ENCODE measurements at places on chromosomes 6 and 20.

DNA sequence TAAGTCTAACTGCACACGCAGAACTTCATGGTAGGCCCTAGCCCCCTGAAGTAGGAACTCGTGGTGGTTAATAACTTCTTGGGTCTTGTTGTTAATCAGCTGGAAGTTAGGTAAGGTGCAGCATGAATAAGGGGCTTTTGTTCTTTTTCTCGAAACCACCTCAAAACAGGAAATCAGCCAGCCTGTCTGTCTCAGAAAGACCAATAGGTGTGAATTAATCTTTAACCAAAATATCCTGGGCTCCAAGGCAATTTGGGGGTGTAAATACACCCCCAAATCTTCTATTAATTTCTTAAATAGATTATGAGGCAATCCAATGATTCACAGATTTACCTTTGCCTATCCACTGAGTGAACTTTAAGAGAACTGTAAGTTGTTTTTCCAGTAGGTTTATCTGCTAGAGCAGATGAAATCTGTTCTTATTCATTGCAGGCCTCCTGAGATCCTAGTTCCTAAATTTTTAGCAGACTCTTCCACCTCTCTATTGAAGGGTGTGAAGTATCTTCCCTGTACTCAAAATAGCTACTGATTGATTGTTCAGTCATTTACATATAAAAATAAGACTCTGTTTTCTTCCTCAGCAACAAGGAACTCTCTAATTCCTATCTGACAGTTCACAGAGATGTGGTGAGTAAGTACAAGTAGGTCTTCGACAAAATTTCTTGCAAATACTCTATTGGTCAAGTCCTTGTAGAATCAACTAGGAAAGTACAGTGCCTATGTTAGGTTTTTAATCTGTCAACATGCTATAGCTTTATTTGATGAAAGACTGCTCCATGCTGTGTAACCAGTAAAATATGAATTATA, 427.1 kb upstream of the NOX3 start:
- ATAC-seq: peak; percentile 27

DNA sequence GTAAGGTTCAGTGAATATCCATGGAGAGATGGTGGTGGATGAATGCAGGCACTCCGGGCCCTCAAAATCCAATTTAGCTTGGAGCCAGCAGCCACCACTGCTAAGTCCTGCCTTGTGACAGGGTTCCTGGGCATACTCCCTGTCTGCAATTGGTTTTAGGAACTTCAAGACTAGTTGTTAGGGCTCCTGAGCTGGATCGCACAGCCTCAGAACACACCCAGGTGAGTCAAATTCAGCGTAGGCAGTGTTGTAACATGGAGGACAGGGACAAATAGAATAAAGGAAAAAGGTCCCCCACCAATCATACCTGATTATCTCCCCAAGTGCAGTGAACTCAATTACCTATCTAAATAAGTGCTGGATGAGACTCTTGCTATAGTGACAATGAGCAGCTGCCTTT, 74.6 kb downstream of the PERP start:
- ATAC-seq: no peak

GRCh38 chr6:36339146-36339545, 2.5 kb upstream of the BNIP5 start:
- no peak for ATAC-seq

GRCh38 chr6:45586216-45587171, 208.8 kb upstream of the SUPT3H start:
- peak; percentile 39 for ATAC-seq

DNA sequence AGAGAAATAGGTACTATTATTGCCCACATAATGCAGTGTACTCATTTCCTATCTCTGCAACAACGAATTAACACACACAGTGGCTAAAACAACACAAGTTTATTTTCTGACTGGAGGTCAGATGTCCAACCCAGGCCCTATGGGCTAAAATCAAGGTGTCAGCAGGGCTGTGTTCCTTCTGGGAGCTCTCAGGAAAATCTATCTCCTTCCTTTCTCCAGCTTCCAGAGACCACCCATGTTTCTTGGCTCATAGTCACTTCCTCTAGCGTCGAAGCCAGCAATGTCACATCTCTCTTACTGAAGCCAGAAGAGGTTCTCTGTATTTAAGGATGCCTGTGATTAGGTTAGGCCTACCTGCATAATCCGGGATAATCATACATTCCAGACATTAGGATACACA, 60.9 kb upstream of the TOP1 start:
- no peak for ATAC-seq

DNA sequence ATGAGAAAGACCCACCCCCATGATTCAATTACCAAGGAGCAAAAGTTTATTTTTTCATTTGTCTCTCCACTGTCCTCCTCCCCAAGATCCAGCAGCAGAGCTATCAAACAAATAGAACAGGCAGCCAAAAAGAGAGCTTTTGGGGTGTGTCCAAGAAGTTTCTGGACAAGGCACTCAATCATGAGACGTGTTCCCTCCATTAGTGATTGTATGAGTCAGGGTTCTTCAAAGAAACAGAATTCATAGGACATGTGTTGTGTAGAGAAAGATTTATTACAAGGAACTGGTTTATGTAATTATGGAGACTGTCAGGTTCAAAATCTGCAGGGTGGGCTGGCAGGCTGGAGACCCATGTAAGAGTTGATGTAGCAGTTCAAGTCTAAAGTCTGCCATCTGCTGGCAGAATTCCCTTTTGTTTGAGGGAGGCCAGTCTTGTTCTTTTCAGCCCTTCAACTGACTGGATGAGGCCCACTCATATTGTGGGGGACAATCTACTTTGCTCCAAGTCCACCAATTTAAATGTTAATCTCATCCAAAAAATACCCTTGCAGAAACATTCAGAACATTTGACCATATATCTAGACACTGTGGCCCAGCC, 248.1 kb upstream of the OPRM1 start:
- no peak for ATAC-seq

GRCh38 chr20:10253780-10254179, 35.1 kb downstream of the SNAP25 start:
- no peak for ATAC-seq

DNA sequence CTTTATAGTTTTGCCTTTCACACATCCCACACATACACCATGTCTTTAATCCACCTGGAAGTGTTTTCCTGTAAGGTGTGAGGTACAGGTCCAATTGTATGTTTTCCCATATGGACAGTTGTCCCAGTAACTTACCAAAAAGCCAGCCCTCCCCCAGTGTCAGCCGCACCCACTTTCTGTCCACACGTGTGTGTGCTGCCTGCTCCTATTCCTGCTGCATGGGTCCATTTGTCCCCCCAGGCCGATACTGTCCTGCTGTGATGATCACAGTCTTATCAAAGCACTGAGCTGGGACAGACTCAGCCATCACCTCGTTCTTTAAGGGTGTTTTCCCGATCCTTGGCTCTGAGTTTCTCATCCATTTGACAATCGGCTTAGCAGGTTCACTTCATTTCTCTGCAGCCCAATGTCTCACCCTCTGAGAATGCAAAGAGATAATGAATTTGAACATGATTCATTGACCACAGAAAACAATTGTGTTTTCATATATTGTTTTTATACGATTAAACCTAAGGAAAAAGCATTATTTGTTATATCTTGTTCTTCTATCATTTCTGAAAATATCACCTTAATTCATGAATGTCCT, 9.6 kb downstream of the VSX1 start:
- ATAC-seq: no peak

DNA sequence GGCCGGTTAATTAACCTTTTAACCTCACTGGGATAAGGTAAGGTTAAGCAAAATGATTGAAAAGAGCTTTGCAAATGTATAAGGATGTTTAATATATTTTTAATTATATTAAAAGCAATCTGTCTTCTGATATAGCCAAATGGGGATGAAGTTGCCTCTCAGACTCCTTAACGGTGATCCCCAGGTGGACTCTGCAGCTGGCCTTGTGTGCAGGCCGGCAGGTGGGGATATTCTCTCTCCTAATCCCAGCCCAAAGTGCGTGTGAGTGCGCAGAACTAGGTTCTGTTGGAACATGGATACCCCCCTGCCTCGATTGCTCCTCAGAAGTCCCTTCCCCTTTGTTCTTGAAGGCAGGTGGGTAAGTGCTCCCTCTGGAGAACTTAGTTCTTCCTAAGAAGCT, 100.0 kb downstream of the NDUFAF5 start:
- ATAC-seq: no peak

- ATAC-seq: no peak
Measured at GRCh38 chr20:4043796-4044195, 28.4 kb upstream of the RNF24 start.

GRCh38 chr6:12875051-12875450, 158.5 kb downstream of the PHACTR1 start:
- ATAC-seq: no peak

GRCh38 chr20:20134941-20135575, 82.7 kb downstream of the CFAP61 start:
- ATAC-seq: no peak

- ATAC-seq: no peak
Measured at GRCh38 chr6:40930555-40930954, 108.5 kb downstream of the UNC5CL start.

DNA sequence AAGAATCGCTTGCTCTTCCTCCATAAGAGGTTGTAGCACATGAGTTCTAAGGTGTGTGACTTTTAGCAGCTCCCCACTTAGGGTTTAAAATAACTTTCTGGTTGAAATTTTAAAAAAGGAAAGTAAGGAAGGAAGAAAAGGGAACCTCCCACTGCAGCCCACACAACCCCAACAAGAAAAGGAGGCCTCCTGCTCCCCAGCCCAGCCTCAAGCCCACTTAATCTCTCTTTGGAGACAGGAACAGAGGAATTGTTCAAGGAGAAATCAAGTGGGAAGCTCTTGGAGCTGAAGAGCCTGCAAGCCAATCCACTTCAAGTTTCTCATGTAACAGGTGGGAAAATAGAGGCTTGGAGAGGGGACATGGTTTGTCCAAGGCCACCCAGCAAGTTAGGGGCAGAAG, 39.1 kb upstream of the PREX1 start:
- no peak for ATAC-seq

- ATAC-seq: no peak
Measured at GRCh38 chr6:120587381-120587780, 746.9 kb downstream of the TBC1D32 start.

GRCh38 chr6:15352220-15352619, 106.4 kb downstream of the JARID2 start:
- ATAC-seq: no peak

DNA sequence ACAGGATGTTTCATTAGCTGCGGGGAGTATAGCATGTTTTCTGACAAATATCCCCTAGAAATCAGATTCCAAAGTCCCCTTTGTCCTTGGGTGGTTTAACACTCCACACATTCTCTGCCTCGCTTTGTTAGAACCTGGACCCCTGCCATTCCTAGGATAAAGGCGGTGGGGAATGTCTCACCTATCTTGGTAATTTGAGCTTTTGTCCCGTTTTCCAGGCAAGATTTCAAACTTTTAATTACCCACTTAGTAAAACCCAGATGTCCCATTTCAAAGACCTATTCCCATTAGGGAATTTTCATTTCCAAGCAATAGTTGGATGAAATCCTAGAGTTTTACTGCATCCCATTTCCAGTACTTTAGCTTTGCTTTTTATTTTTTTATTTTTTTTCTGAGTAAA, 501.0 kb upstream of the MAP3K7 start:
- no peak for ATAC-seq

- ATAC-seq: no peak
Measured at GRCh38 chr20:36421641-36422040, 115.5 kb downstream of the DLGAP4 start.

- no peak for ATAC-seq
Measured at GRCh38 chr6:93226822-93227221, 192.5 kb downstream of the EPHA7 start.

DNA sequence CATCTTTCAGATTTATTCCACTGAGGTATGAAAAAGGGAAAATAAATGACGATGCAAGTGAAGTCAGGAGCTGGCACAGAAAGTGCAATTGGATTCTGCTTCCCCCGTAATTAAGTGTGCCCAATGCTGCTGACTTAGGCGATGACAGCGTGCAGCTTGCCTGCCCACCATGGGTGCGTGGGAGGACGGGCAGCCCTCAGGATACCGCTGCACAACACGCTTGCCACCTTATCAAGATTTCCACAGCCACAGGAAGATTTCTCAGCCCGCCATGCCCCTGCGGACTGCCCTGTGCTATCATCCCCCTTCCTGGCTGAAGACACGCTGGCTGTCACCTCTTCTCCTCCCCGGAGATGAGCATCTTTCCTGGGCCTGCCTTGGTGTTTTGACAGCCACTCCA, 103.3 kb upstream of the BACH2 start:
- no peak for ATAC-seq

- no peak for ATAC-seq
Measured at GRCh38 chr20:54255157-54255556, 47.3 kb downstream of the PFDN4 start.

DNA sequence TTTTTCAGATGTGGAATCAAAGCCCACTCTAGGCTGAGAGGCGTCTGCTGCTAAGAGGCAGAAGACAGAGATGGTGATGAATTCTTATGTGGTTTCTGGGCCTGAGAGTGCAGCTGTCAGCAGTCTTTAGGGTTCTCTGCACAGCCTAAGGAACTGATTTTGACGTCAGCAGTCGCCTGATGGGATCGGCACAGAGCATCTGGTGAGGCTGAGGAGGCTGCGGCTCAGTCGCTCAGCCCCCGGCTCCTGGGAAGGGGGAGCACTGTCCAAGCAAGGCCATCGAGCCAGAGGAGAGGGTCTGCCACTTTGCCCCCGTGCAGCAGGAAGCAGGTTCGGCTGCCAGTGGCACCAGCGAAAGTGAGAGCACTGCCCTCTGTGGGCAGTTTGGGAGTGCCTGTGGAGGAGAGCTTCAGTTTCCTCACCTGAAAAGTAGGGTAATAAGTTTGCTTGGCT, 92.5 kb downstream of the TCP11 start:
- ATAC-seq: no peak

DNA sequence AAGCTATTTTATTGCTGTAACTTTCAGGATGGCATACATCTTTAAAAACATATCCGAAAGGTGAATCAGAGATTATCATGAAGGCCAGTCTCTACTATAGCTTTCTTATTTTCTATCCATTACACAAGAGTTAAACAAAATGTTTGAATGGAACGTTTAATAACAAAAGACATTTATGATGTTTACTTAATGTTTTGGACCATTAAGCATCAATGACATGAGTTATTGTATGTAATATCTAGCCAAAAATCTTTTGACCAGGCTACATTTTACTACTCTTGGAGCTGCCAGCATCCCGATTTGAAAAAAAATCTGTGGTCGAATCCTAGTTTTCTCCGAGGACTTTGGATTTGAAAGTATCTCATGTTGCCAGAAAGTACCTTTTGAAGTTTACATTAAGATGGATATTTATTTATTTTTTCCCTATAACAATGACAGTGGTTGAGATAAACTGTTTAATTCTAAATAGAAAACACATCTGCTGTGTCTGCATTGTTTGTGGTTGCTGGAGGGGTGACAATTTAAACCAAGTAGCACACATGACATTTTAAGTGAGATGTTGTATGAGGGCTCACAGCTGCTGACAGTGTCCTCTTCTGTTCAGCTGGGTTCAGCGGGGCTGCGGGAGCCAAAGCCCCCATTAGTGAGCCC, 293.7 kb upstream of the TCF21 start:
- no peak for ATAC-seq

DNA sequence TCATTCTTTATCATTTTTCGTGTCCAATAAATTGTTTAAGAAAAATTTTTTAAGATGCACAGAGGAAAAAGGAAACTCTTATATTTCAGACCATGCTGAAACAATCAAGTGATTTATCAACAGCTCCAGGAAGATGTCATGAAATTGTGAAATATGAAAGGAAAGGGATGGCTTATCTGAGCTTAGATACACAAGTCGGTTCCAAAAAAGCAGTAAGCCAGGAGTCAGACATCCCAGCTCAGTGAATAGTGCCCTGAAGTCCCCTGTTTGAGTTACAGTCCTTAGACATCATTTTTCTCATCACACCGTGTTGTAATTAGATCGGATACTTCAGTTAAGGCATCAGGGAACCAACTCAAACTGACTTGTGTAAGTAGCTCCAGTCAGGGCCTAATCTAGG, 91.0 kb upstream of the SSTR4 start:
- ATAC-seq: no peak

- peak; percentile 78 for ATAC-seq
Measured at GRCh38 chr6:44171899-44172546, 13.4 kb downstream of the CAPN11 start.
